ENCODE measurements at places on chromosomes 12 and 14.

DNA sequence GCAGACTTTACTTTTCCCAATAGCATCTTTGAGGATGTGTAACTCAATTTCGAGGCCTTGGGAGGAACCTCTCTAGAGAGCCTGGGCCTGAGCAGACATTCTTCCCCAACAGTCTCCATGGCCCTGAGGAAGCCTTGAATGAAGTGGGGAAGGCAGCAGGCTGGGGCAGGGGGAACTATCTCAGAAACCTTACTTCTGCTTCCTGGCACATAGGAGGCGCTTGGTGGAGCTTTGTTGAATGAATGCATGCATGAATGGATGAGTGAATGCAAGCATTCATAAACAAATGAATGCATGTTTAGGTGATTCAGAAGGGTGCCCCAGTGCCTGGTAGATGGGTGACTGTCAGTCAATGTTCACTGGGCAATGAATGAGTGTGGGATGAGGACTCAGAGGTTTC lies 58.3 kb downstream of the GALNT16 start:
- DNase-seq, result no peak

- DNase-seq, result no peak
Measured at GRCh38 chr14:99125113-99125512, 146.9 kb downstream of the BCL11B start.

- no peak for DNase-seq
Measured at GRCh38 chr12:13209436-13210235, 13.1 kb downstream of the EMP1 start.

GRCh38 chr14:62988967-62989366 lies 56.3 kb downstream of the KCNH5 start:
- DNase-seq, result peak; percentile 10

GRCh38 chr12:27013611-27014084 lies 536 bp downstream of the TM7SF3 start:
- peak; percentile 11 for DNase-seq

GRCh38 chr12:75965661-75966060 lies 65.9 kb downstream of the PHLDA1 start:
- DNase-seq, result no peak

- DNase-seq, result no peak
Measured at GRCh38 chr12:29008786-29009185, 140.3 kb upstream of the FAR2 start.

DNA sequence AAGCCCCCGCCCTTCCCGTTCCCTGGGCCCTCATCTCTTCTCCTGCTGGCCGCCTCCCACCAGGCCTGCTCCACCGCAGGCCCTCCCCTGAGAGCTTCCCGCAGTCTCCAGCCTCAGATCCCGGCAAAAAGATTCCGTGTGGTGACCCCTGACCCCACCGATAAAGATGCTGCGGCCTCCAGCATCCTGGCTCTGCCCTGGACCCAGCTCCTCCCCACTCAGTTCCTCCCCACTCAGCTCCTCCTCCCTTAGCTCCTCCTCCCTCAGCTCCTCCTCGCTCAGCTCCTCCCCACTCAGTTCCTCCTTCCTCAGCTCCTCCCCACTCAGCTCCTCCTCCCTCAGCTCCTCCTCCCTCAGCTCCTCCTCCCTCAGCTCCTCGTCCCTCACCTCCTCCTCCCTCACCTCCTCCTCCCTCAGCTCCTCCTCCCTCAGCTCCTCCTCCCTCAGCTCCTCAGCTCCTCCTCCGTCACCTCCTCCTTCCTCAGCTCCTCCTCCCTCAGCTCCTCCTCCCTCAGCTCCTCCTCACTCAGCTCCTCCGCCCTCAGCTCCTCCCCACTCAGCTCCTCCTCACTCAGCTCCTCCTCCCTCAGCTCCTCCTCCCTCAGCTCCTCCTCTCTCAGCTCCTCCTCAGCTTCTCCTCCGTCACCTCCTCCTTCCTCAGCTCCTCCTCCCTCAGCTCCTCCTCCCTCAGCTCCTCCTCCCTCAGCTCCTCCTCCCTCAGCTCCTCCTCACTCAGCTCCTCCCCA lies 17.0 kb downstream of the NOC4L start:
- peak; percentile 18 for DNase-seq

- no peak for DNase-seq
Measured at GRCh38 chr12:131528667-131529066, 182.2 kb upstream of the SFSWAP start.

- DNase-seq, result peak; percentile 48
Measured at GRCh38 chr14:49880267-49881064, 12.4 kb upstream of the ARF6 start.

- no peak for DNase-seq
Measured at GRCh38 chr14:32339188-32339587, 10.1 kb downstream of the AKAP6 start.

DNA sequence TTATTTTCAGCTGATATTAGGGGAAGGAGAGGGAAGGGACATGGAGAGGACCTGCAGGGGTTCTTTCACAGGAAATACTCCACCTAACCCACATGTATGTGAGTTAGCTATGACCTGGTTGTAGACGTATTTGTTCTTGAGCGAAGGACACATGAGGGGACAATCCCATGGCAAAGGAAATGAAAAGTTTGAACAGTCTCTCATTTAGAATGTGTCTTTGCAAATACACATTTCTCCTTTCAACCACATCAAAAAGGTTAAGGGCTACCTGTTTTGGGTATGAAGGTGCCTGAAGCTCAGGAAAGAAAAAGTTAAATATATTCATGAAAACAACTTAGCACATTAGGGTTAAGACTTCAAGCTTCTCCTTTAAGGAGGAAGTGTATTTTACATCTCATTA lies 7.4 kb downstream of the PYGL start:
- no peak for DNase-seq

DNA sequence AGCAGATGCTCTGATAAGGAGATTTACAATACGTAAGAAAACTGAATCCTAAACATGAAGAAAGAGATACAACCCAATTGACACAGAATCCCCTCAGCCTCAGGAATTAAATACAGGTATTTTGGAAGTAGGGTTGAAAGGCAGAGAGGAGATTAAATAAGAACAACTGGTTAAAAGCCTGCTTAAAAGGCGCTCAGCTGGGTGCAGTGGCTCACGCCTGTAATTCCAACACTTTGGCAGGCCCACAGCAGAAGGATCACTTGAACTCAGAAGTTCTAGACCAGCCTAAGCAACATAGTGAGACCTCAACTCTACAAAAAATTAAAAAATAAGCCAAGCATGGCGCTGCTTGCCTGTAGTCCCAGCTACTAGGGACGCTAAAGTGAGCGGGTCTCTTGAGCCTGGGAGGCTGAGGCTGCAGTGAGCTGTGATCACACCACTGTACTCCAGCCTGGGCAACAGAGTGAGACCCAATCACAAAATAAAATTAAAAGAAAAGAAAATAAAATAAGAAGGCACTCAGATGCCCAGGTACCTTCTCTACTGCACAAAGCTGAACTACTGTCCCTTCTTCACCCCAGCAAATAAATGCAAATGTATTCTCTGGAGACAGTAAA lies 32.9 kb downstream of the MED13L start:
- no peak for DNase-seq

GRCh38 chr12:8036346-8036745 lies 3.8 kb downstream of the FOXJ2 start:
- DNase-seq, result no peak

DNA sequence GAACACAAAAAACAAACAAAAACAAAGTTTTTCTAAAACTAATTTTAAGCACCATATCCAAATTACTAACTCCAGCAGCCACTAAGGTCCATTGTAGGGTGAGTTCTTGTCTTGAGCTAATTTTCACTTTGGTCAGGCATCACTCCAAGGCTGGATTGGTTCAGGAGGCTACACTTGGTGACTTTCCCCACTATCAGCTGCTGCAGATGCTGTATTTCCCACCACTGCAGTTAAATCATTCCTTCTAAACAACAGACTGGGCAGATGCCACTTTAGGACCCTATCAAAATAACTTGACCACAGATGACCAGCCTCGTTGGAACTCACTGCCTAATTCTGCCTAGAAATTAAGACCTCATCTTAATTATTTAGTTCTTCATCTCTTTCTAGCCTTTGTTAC lies 140.5 kb downstream of the SLC16A7 start:
- DNase-seq, result no peak

- no peak for DNase-seq
Measured at GRCh38 chr14:81132468-81132867, 88.3 kb downstream of the GTF2A1 start.
